ENCODE measurements at places on chromosomes 6 and 20.

GRCh38 chr6:1916334-1917070, 306.8 kb downstream of the FOXC1 start:
- DNase-seq = peak; percentile 46

DNA sequence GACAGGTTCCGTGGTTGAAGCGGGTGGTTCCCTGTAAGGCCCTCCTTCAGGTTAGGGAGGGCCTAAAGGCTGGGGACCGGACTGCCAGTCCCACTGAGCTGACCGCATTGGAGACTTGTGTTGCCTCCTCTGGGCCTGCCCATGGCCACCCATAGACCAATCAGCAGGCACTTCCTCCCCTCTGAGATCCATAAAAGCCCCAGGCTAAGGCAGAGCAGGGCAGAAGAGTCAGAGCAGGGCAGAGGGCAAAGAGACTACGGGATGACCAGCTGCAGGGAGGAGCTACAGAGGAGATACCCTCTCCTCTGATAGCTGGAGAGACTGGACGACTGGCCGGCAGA, 537.4 kb downstream of the TENT5A start:
- no peak for DNase-seq

GRCh38 chr6:30156262-30156599, 4.8 kb downstream of the TRIM10 start:
- DNase-seq = no peak

- no peak for DNase-seq
These were observed 157.3 kb downstream of the TBXT start for GRCh38 chr6:166010136-166010960.

DNA sequence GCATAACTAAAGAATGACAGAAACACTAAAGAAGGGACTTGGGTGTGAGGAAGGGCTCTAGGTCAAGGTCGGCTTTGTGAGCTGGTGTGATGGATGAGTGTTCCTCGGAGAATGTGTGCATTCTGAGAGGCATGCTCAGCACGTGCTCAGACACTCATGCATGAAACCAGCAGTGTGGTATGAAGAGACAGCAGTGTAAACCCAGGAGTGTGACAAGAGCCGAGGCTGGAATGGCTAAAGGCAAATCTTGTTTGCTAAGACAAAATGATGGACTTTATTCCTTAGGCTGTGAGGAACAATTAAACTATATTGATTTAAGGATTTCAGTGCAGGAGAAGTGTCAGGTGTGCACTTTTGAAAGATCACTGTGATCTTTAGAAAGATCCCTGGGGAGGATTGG, 107.4 kb upstream of the MAP7 start:
- peak; percentile 37 for DNase-seq

- no peak for DNase-seq
These were observed 72.8 kb upstream of the PMEPA1 start for GRCh38 chr20:57782631-57783041.

- DNase-seq = no peak
These were observed 272.3 kb downstream of the KHDRBS2 start for GRCh38 chr6:62013719-62014118.
